Mesothelial cell of epicardium (in vitro differentiated cells): ENCODE measurements at places on chromosomes 4 and X. TPM values are rescaled to one million over a fixed set of nuclear protein-coding genes. Genes with fewer than 3 reads are reported as not detected.

TNIP3 gene
- 0.27 to 0.51 TPM (median 0.27 TPM) in 3 replicates for total RNA-seq

HMGN5 gene
- 4.9 to 5.9 TPM (median 5.3 TPM) in 3 replicates for total RNA-seq

TTC29 gene
- 0.43 to 0.56 TPM (median 0.53 TPM) in 3 replicates for total RNA-seq

HELT gene
- not detected in 3 replicates for total RNA-seq

NDNF gene
- total RNA-seq = 8.6 to 10.1 TPM (median 9.9 TPM) in 3 replicates

FAM90A26 gene
- total RNA-seq = not detected in 3 replicates

L1CAM gene
- 1.4 to 2.1 TPM (median 2.1 TPM) in 3 replicates for total RNA-seq

TEX13D gene
- not detected in 3 replicates for total RNA-seq

GJB1 gene
- total RNA-seq = 0.11 TPM in 1 of 3 replicates, not detected in the others
